ENCODE measurements at places on chromosomes 13 and 19. TPM values are rescaled to one million over a fixed set of nuclear protein-coding genes. Genes with fewer than 3 reads are reported as not detected.
A peak's percentile ranks its signal among the peaks of the same experiment; 100 is the strongest.

Gene RXFP2
- total RNA-seq: not detected

GRCh38 chr19:5038631-5039271 is 69.8 kb downstream of the KDM4B start:
- no peak overlapping the region for H3K4me3 ChIP-seq
- no peak for DNase-seq
- no peak overlapping the region for H3K27ac ChIP-seq

Gene CFAP97D2
- not detected for total RNA-seq

GRCh38 chr19:5644037-5644436 is 21.2 kb downstream of the SAFB start:
- peaks cover 64% of the 10 kb centered on the region for H3K36me3 ChIP-seq
- DNase-seq: no peak
- H3K27me3 ChIP-seq: no peaks in the 10 kb centered on the region

- no peak overlapping the region for H3K4me3 ChIP-seq
- no peak overlapping the region for H3K27ac ChIP-seq
- peaks cover 7% of the 10 kb centered on the region for H3K36me3 ChIP-seq
Observed at GRCh38 chr13:113598481-113598880, 13.9 kb downstream of the TFDP1 start.

Gene NLRP11
- not detected for total RNA-seq

GRCh38 chr13:28099396-28100149 is 803 bp downstream of the FLT3 start:
- H3K27me3 ChIP-seq: peaks cover 16% of the 10 kb centered on the region
- DNase-seq: no peak
- no peaks in the 10 kb centered on the region for H3K4me1 ChIP-seq
- no peak overlapping the region for H3K27ac ChIP-seq
- peak overlapping the region; percentile 7 for H3K4me3 ChIP-seq

Gene ZNF888
- 1.3 TPM for total RNA-seq

Gene ADAT3
- total RNA-seq: 1.7 TPM

- no peak within 1 kb of the TSS for H3K27ac ChIP-seq
- H3K36me3 ChIP-seq: peaks cover 33% of the 10 kb centered on the region
- no peaks in the 10 kb centered on the region for H3K27me3 ChIP-seq
- H3K4me3 ChIP-seq: no peak within 1 kb of the TSS
- no peaks in the 10 kb centered on the region for H3K4me1 ChIP-seq
Observed at GRCh38 chr19:38812841-38813320, at the start of gene LGALS4. Gene LGALS4 (minus strand): TSS chr19:38812945. CDS start chr19:38812886, 59 bp downstream.

Gene YJEFN3
- total RNA-seq: 0.85 TPM

GRCh38 chr13:30341815-30342570 is 34.6 kb upstream of the KATNAL1 start:
- peaks cover 47% of the 10 kb centered on the region for H3K4me1 ChIP-seq
- DNase-seq: peak; percentile 84
- no peaks in the 10 kb centered on the region for H3K36me3 ChIP-seq
- no peak overlapping the region for H3K4me3 ChIP-seq
- H3K27me3 ChIP-seq: no peaks in the 10 kb centered on the region
- peak overlapping the region; percentile 87 for H3K27ac ChIP-seq

DNA sequence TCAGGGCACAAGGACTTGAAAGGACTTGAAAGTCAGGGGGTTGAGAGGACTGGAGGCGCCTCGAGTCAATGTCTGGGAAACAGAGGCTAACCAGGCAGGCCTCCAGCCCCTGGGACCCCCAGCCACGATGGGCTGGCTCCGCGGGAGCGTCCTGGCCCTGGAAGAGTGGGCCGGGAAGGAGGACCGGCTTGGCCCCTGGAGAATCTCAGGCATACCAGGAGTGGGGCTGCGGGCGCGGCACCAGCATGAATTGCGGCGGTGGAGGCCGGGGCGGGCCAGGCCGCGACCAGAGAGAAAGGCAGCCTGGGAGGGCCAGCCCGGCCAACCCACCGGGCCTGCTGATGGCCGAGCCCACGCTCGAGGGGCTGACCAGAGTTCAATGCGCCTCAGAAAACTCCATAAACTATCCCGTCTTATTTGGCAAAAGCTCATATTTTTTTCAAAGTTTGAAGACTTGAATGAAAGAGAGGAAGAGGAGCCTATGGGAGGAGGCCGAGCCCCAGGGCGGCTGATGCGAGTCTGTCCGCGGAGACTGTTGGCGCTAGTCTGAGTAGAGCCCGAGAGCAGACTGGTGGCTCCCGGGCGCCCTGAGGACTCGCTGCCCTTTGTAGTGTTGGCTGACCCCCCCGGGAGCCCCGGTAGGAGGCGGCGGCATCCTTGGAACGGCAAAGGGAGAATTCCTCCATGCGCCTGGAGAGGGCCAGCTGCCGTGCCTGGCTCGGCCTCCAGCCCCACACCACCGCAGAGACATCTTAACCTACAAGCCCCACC is 68.0 kb downstream of the MLLT1 start:
- no peak overlapping the region for H3K4me3 ChIP-seq
- H3K4me1 ChIP-seq: peaks cover 11% of the 10 kb centered on the region
- DNase-seq: no peak
- H3K27me3 ChIP-seq: no peaks in the 10 kb centered on the region

GRCh38 chr13:41231025-41231677 is 32.2 kb downstream of the MTRF1 start:
- no peaks in the 10 kb centered on the region for H3K4me1 ChIP-seq
- H3K27me3 ChIP-seq: no peaks in the 10 kb centered on the region
- no peak for DNase-seq

DNA sequence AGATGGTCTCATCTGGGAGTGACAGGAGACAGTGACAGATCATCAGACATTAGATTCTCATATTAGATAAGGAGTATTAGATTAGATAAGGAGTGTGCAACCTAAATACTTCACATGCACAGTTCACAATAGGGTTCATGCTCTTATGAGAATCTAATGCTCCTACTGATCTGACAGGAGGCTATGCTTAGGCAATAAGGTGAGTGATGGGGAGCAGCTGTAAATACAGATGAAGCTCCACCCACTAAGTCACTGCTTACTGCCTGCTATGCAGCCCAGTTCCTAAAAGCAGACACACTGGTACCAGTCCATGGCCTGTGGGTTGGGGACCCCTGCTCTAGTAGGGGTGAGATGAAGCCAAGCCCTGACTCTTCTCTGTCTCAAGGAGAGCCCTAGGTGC is 10.0 kb upstream of the IGFL3 start:
- no peaks in the 10 kb centered on the region for H3K4me1 ChIP-seq
- no peaks in the 10 kb centered on the region for H3K27me3 ChIP-seq
- H3K27ac ChIP-seq: no peak overlapping the region
- H3K4me3 ChIP-seq: no peak overlapping the region
- no peaks in the 10 kb centered on the region for H3K36me3 ChIP-seq

GRCh38 chr13:76637641-76638141 is 248.5 kb downstream of the KCTD12 start:
- H3K36me3 ChIP-seq: no peaks in the 10 kb centered on the region
- H3K27me3 ChIP-seq: no peaks in the 10 kb centered on the region
- no peak overlapping the region for H3K27ac ChIP-seq
- DNase-seq: no peak

Gene ZNF229
- total RNA-seq: 3.5 TPM

GRCh38 chr13:78032132-78032531 is 113.5 kb upstream of the EDNRB start:
- no peak for DNase-seq
- H3K4me1 ChIP-seq: no peaks in the 10 kb centered on the region
- no peaks in the 10 kb centered on the region for H3K27me3 ChIP-seq
- H3K36me3 ChIP-seq: no peaks in the 10 kb centered on the region
- H3K4me3 ChIP-seq: no peak overlapping the region

Gene FXYD1
- total RNA-seq: 166 TPM

GRCh38 chr13:100423375-100423774 is 165.2 kb downstream of the GGACT start:
- no peaks in the 10 kb centered on the region for H3K27me3 ChIP-seq
- no peak overlapping the region for H3K27ac ChIP-seq

GRCh38 chr19:40388481-40388880 is 1.5 kb downstream of the HIPK4 start:
- H3K27ac ChIP-seq: no peak overlapping the region
- no peaks in the 10 kb centered on the region for H3K36me3 ChIP-seq
- H3K4me3 ChIP-seq: no peak overlapping the region
- no peak for DNase-seq
- H3K4me1 ChIP-seq: no peaks in the 10 kb centered on the region
- no peaks in the 10 kb centered on the region for H3K27me3 ChIP-seq

DNA sequence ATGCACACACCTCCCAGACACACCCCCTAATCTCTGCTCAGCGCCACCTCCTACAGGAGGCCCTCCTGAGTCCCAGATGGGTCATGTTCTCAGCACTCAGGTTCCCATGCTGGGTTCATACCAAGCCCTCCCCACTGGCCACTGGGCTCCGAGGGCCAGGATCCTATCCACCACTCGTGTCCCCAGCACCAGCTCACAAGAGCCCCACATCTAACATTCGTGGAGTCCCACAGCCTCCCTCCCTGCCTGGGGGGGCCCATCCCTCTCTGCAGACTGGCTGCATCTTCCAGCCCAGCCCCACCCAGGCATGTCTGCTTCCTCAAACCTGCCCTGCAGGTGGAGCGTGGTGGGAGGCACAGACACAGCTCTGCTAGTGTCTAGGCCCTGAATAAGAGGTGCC is 227.4 kb downstream of the TUBA3C start:
- H3K36me3 ChIP-seq: no peaks in the 10 kb centered on the region
- no peak for DNase-seq
- no peaks in the 10 kb centered on the region for H3K4me1 ChIP-seq
- H3K4me3 ChIP-seq: no peak overlapping the region
- H3K27me3 ChIP-seq: no peaks in the 10 kb centered on the region

DNA sequence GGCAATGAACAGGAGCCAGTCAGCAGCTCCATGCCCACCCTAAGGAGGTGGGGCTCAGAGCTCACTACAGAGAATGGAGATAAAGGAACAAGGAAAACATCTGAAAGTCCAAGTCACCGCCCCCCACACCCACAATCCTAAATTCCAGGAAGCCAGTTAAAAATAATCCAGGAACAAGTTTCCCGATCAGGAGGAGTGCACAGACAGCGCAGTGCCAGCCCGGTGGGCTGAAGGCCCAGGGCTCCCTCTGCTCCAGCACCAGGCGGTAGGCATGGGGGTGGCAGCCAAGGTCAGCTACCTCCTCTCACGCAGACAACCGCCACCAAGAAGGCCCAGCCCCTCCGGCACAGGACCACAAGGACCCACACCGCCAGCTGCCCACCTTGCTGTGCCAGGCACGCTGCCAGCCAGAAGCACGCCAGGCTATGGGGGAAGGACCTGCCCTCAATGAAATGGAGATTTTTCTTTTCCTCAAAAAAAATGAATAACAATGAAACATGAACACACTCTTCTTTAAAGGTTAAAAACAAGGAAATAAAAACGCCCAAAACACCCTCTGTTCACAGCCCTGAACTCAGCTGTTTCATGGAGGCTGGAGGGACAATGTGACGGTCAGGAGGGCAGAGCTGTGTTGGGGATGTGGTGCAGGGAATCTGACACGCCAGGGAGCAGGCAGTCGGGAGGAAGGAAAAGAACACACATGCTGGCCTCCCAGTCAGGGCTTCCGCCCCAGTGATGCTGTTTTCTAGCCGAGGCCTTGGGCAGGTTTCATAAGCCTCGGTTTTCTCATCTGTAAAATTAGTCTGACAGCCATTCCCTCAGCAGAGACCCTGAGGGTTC is 11.0 kb downstream of the STK24 start:
- H3K27me3 ChIP-seq: no peaks in the 10 kb centered on the region
- DNase-seq: no peak
- H3K27ac ChIP-seq: peak overlapping the region; percentile 83
- peaks cover 58% of the 10 kb centered on the region for H3K4me1 ChIP-seq
- H3K4me3 ChIP-seq: peak overlapping the region; percentile 29

- no peaks in the 10 kb centered on the region for H3K4me1 ChIP-seq
- H3K27ac ChIP-seq: peak overlapping the region; percentile 100
- H3K27me3 ChIP-seq: no peaks in the 10 kb centered on the region
- peak overlapping the region; percentile 50 for H3K4me3 ChIP-seq
- DNase-seq: no peak
- peaks cover 24% of the 10 kb centered on the region for H3K36me3 ChIP-seq
Observed at GRCh38 chr19:14519245-14519859, 1.2 kb upstream of the DNAJB1 start.

DNA sequence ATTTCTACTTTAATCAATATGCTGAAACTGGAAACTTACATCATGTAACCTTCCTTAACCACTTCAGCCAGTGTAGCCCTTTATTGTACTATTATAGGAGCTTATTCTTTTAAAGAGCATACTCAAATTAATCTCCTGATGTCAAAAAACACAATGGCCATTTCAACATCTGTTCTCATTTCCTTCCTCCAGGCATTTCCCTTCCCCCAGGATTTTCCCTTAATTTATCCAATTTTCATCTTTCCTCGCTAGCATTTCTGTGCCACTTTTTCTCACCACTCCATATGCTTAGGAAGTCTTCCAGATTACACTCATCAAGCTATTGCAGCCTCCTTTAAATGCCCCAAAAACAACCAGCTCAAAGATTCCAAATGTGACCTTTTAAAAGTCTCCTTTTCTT is 265.0 kb downstream of the PCDH9 start:
- no peak overlapping the region for H3K27ac ChIP-seq
- H3K36me3 ChIP-seq: no peaks in the 10 kb centered on the region
- H3K4me3 ChIP-seq: no peak overlapping the region
- no peak for DNase-seq
- no peaks in the 10 kb centered on the region for H3K4me1 ChIP-seq
- H3K27me3 ChIP-seq: no peaks in the 10 kb centered on the region

Gene LMTK3
- total RNA-seq: 1.3 TPM

Gene CABP5
- total RNA-seq: not detected

- no peak for DNase-seq
- peaks cover 2% of the 10 kb centered on the region for H3K27me3 ChIP-seq
- no peak overlapping the region for H3K4me3 ChIP-seq
- no peak overlapping the region for H3K27ac ChIP-seq
Observed at GRCh38 chr19:1521636-1522035, 2.2 kb upstream of the PLK5 start.

Gene LGI4
- total RNA-seq: 10.9 TPM

DNA sequence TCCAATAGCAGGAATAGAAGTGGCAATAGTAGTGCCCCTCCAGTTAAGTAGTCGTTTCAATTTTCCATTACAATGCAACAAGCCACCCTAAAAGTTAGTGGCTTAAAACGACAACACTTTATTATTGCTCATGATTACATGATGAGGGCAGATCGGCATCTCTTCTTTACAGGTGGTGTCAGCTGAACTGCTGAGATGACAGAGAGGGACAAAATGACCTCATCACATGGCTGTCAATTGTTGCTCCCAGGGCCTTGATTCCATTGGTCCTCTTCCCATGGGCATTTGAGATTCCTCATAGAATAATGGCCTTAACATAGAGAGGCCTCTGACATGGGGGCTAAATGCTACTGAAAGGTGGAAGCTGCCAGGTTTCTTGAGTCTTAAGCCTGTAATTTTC is 679.8 kb upstream of the KLHL1 start:
- no peak overlapping the region for H3K4me3 ChIP-seq
- no peak for DNase-seq
- no peaks in the 10 kb centered on the region for H3K27me3 ChIP-seq
- H3K36me3 ChIP-seq: no peaks in the 10 kb centered on the region
- no peaks in the 10 kb centered on the region for H3K4me1 ChIP-seq

Gene ZNF486
- 2.1 TPM for total RNA-seq

DNA sequence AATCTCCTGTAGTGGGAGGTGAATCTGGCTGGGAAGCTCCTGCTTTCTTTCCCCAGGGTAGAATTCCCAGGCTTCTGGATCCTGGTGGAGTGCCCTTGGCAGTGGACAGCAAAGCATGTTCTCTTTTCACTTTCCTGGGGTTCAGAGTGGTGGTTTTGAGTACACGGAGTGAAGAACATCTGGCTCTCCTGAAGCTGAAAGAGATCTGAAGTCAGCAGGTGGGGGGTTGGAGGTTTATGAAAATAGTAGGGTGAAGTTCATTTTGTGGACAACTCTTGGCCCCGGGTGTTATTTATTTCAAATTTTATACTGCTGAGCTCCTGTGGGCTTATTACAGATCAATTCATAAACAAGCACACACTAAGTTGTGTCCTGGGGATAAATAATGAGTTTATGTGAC is 497.3 kb downstream of the KLF5 start:
- H3K27ac ChIP-seq: no peak overlapping the region
- H3K27me3 ChIP-seq: no peaks in the 10 kb centered on the region
- H3K36me3 ChIP-seq: no peaks in the 10 kb centered on the region
- H3K4me1 ChIP-seq: no peaks in the 10 kb centered on the region
- no peak overlapping the region for H3K4me3 ChIP-seq

All from right atrium auricular region (tissue), 2 donors.